DMS153 (cell line): ENCODE measurements at places on chromosomes 12 and 14.
A peak's percentile ranks its signal among the peaks of the same experiment; 100 is the strongest.

DNA sequence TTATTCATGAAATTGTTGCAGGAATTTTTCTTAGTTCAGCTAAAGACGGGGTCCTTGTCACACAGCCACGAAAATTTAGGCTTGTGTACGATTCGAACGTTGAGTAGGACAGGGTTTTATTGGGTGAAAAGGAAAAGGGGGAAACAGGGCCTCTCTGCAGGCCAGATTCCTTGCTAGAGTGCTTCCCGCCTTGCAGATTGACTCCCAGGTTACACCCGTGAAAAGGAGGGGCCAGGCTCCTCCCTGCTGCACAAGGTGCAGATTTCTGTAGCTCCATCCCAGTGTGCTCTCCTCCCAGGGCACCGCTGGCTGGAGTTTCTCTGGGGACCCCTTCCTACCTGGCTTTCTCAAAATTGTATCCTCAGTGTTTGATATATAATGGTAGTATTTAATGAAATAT lies 221.5 kb downstream of the ERC1 start:
- DNase-seq = no peak

- no peak for DNase-seq
Measured at GRCh38 chr14:103782376-103782775, 65.0 kb downstream of the PPP1R13B start.

DNA sequence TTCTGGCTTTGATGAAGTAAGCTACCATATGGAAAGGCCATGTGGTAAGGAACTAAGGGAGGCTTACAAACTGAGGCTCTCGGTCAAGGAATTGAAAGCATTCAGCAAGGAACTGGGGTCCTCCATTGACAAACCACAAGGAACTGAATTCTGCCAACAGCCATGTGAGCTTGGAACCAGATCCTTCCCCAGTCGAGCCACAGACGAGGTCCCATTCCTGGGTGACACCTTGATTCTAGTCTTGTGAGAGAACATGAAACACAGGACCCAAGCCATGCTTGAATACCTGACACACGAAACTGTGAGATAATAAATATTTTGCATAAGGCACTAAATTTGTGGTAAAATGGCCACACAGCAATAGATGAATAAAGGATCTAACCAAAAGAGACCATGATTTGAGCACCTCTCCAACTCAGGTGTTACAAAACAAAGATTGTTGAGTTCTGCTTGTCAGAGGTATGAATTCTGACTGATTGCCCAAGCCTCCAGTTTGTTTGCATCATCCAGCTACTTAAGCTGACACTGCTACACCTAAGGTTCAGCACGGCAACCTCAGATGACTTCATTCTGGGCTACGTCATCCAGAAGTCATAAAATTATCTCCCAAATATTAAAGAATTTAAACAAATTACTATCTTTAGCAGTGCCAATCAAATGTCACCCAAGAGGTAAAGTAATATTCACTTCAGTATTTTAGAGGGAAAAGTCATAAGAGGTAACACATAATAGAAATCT lies 59.4 kb downstream of the GARIN6 start:
- no peak for DNase-seq

GRCh38 chr12:131457028-131457310 lies 253.9 kb upstream of the SFSWAP start:
- no peak for DNase-seq

DNA sequence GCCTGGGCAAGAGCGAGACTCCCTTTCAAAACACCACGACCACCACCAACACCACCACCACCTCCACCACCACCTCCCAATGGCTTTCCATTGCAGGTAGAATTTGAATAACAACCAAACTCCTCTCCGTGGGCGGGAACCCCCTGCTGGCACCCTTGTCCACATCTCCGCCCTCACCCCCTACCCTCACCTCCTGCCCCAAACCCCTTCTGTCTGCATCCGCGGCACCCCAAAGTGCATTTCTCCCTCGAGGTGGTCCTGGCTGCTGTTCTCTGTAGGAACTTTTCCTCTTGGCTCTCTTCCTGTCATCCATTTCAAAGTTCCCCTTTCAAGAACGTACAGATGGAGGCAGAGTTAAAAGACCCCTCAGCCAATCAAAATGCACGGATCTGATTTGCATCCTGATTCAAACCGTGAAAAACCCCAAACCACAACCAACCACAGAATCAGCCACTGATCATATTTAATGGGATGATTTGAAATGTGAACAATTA lies 3.8 kb downstream of the SDSL start:
- DNase-seq = no peak

DNA sequence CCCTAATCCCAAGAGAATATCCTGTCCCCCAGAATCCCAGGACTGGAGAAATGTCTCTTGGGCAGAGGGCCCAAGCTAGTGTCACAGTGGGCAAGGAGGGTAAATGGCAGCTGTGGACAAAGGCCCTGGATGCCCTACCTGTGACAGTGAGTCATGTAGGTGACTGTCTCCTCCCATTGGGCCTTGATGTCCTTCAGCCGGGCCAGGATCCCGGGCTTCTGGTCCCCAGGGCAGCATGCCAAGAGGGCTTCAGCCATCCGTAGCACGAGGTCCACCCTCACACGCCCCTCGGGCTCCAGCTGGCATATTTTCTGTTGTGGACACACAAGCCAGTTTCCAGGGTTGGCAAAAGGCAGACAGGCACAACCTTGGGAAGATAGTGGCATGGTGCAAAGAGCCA lies 48.8 kb downstream of the SYNE3 start:
- DNase-seq = no peak

- DNase-seq = no peak
Measured at GRCh38 chr14:25396128-25396527, 346.2 kb upstream of the STXBP6 start.

- no peak for DNase-seq
Measured at GRCh38 chr14:105818712-105819005, 292.3 kb downstream of the TMEM121 start.

GRCh38 chr14:51715250-51715649 lies 63.5 kb downstream of the FRMD6 start:
- DNase-seq = no peak

- no peak for DNase-seq
Measured at GRCh38 chr12:5243014-5243413, 188.9 kb upstream of the NTF3 start.

- no peak for DNase-seq
Measured at GRCh38 chr12:9760699-9761418, at the start of gene CD69. CD69 (minus strand) TSS chr12:9760901; CDS start chr12:9760820, 81 bp downstream.

DNA sequence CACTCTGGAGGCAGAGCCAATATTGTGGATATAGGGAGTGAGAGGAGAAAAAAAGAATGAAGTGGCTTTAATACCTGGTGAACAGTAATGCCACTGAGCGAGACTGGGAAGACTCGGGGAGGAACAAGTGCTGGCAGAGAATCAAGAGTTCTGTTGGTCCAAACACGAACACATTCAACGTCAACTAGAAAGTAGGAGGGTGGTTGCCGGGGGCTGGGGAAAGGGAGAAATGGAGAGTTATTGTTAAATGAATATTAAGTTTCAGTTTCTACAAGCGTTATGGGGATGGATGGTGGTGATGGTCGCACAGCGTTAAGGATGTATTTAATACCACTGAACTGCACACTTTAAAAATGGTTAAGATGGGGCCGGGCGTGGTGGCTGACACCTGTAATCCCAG lies 2.8 kb downstream of the SPRING1 start:
- no peak for DNase-seq

GRCh38 chr12:91889059-91889458 lies 256.6 kb downstream of the BTG1 start:
- DNase-seq = no peak

- DNase-seq = no peak
Measured at GRCh38 chr12:53427905-53428594, 4.4 kb downstream of the AMHR2 start.

DNA sequence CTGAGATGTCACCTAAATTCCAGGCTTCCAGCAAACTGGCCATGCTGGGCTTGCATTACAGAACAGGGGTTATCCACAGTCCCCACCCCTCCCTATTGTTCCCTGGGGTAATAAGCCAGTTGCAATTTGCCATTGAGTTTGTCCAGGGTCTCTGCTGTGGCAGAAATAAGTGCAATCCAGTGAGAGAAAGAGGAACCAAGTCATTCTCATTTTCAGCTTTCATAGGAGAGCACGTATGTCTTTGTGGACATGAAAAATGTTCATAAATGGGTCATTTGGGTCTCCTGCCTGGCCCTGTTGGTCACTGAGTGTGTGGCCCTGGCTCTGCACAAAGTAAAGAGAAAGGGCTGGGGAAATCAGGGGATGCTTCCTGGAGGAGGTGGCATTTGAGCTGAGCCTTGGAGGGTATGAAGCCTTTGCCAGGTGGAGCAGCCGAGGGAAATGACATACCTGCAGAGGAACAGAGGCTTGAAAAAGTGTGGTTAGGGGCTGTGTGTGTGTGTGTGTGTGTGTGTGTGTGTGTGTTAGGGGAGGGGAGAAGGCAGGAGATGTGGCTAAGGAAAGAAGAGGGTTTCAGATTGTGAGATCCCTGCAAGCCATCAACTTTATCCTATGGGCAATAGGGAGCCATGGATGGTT lies 29.3 kb downstream of the CMKLR1 start:
- DNase-seq = no peak

GRCh38 chr14:68663385-68664076 lies 129.3 kb downstream of the ZFP36L1 start:
- no peak for DNase-seq

- peak; percentile 8 for DNase-seq
Measured at GRCh38 chr12:85985996-85986395, 111.9 kb downstream of the NTS start.

GRCh38 chr14:90049390-90049789 lies 12.4 kb upstream of the KCNK13 start:
- no peak for DNase-seq

GRCh38 chr12:12786706-12787601 lies 1.5 kb downstream of the APOLD1 start:
- DNase-seq = peak; percentile 29

DNA sequence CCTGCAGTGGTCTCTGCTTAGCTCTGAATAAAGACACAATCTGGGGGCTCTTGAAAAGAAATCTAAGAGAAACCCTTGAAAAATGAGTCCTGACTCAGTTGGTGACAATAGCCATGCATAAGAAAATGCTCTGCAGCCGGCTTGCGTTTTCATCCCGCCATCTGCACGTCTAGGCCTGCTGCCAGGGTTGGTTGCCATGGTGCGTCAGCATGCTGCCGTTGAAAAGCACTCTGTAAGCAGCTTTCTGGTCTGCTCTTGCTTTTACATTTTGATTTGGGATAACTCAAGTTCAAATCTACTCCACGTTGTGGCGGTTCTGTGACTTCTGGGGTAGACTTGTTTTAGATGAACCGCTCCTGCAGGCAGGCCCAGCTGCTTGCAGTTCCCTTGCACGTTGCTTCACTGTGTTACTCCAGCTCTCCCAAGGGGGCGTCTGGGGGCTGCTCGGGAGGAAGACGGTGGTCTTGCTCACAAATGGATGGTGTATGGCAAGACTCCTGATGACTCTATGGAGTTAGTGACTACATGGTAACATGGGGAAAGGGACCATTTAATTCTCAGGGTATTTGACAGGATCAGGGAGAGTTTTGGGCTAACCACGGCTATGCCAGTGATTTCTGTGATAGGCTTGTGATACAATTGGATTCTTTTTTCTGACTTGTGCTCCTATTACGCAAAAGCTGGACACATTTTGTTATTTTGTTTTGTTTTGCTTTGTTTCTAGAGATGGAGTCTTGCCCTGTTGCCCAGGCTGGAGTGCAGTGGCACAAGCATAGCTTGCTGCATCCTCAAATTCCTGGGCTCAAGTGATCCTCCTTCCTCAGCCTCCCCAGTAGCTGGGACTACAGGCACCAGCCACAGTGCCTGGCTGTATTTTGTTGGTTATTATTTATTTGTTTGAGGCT lies 15.8 kb downstream of the WNT5B start:
- peak; percentile 58 for DNase-seq

GRCh38 chr12:128969480-128970055 lies 116.3 kb downstream of the GLT1D1 start:
- peak; percentile 92 for DNase-seq

GRCh38 chr12:120620624-120621023 lies 19.8 kb upstream of the CABP1 start:
- DNase-seq = no peak

- DNase-seq = no peak
Measured at GRCh38 chr14:64779472-64779871, 75.2 kb downstream of the PLEKHG3 start.

- no peak for DNase-seq
Measured at GRCh38 chr14:90731487-90731886, 84.7 kb downstream of the TTC7B start.

DNA sequence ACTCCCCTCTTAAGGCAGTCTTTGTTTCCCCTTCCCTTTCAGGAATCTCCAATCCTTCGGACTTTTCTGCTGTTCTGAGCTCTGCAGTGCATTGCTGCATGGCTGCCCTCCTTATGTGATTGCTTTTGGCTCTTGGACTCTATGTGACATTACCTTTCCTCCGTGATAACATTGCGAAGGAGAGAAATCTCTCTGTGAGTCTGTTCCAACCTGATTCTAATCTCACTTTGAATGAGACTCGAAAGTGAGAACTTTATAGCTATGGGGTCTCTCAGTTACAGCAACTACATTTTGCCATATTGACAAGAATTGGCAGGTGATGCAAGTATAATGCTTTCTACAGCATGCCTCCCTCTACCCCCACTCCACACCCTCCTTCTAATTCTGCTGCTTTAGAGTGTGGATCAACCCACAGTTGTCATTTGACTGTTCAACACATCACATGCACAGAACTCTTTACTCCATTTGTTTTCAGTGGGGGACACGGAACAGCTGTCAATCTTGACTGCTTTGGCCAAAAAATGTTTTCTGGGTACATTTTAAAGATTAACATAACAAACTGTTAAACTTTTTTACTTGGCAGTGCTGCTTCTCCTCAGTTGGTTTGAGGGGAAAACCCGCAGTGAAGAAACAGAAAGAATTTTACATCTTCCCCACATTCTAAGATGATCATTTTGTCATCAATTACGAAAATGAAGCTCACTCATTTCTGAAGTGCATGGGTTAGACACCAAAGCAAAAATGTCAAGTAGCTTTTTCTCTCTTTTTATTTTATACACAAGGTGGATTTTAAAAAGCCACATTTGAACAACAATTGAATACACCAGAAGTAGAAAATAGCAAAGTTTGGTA lies 125.5 kb upstream of the RMST start:
- DNase-seq = no peak

DNA sequence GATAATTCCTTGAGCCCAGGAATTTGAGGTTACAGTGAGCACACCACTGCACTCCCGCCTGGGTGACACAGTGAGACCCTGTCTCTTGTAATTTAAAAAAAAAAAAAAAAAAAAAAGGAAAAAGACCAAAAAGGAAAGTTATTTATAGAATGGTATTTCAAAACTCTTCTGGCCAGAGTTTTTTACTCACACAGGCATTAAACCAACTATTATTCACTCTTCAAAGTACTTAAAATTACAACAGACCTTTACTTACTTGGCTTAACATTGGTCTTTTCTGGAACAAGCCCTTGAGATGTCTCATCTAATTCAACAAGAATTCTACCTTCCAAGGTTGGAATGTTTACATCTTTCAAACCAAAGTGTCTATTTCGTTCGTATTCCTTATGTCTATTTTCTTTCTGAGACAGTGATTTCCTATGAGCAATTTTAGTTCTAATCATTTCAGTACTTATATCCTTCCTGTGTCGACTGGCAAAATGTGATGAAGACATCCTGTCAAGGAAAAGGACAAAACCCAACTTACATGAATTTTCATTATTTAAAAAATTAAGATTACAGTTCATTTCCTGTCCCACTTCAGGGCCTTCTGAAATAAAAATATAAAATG lies 2.6 kb downstream of the DLGAP5 start:
- DNase-seq = no peak
